ENCODE measurements at places on chromosomes 1 and 21.

DNA sequence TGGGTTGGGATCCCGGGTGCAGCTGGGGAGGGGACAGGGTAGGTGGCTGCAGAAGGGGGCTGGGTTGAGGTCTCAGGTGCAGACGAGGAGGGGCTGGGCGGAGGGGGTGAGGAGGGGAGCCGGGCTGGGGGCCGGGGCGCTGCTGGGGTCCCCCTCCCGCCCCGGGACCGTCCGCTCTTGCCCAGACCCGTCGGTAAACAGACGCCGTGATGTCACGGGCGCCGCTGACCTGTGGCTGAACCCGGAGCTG, 22.3 kb downstream of the DHRS3 start:
- DNase-seq, result no peak

DNA sequence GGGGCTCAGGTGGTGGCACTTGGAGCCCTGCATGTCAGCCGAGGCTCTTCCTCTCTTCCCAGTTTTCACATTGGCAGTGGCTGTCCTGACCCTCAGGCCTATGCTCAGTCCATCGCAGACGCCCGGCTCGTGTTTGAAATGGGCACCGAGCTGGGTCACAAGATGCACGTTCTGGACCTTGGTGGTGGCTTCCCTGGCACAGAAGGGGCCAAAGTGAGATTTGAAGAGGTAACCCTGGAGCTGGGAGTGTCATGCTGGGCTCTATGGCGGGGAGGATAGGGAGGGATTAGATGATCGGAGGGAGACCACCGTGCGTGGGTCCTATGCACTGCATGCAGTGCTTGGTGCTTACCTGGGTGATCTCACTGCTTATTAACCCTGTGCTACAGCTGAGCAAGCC, 13.5 kb downstream of the AZIN2 start:
- no peak for DNase-seq

DNA sequence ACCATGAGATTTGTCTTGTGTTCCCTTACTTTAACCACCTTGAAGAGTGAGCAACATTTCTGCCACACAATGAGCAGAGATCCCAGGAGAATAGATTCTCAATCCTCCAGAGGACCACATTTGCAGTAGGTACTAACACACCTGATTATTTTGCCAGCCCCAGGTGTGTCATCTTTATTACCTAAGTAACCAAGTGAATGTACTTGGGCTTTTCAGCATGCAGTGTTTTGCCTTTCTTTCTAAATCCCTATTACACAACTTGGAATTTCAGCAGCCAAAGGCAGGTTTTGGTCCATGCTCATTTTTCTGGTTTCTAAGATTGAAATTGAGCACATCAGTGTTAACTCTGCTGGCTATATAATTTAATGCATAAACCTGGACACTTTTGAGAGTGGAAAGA, 43.2 kb upstream of the ST6GALNAC5 start:
- no peak for DNase-seq

- DNase-seq, result no peak
Observed at GRCh38 chr21:37276377-37276776, 9.2 kb upstream of the VPS26C start.

- no peak for DNase-seq
Observed at GRCh38 chr1:31744165-31744888, 19.8 kb downstream of the ADGRB2 start.

DNA sequence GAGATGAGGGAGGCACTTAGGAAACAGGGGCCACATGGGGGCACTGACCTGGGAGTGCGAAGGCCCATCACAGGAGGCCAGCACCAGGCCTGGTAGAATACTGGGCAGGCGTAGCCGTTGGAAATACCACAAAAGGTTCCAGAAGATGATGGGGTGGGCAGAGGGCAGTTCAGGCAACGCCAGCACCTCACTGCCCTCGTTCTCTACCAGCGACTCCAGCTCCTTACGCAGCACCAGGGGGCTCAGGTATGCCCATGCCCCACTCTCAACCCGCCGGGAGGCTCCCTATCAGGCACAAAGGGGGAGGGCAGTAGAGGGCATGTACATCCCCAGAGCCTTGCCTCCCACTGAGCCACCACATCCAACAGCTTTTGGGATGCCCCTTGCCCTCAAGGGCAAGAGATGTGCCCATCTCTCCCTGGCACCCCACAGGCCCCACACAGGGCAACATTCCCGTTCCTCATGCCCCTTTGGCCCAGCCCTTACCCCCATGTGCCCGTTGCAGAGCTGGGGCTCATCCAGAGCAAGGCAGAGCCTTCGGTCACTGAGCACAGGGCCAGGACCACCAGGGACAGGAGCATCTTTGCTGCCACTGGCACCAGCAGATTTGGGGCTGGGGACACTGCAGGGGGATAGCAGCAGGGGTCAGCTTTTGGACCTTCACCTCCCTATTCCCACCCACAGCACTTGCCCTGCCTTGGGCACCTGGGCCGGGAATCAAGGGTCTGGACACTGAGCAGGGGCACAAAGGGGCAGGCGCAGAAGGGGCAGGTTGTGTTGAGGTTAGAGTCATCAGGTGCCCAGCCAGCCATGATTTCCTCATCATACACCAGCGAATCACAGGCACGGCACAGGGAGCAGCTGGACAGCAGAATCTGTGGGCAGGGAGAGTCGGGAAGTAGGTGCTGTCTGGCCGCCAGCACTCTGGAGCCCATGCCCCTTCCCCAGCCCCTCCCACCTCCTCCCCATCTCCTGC, 9.7 kb upstream of the GATAD2B start:
- DNase-seq, result no peak

GRCh38 chr1:110770832-110771231, 96.1 kb upstream of the KCNA3 start:
- DNase-seq, result no peak

DNA sequence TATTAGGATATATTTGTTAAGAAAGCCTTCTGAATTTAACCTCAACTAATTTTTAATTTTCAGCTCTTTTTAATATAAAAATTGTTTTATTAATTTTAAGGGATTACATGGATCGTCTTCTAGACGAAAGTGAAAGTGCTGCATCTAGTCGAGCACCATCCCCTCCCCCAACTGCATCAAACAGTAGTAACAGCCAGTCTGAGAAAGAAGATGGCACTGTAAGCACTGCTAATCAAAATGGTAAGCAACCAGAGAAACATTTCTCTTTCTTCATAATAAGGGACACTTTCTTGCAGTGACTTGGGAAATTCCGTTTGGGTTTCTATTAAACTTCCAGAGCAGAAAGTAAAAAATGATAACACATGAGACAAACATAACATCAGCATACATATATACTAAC, 56.9 kb downstream of the MIER1 start:
- DNase-seq, result no peak

GRCh38 chr1:42833981-42834380, 12.4 kb upstream of the ZNF691 start:
- no peak for DNase-seq

- no peak for DNase-seq
Observed at GRCh38 chr1:246343251-246343650, 163.8 kb downstream of the SMYD3 start.

DNA sequence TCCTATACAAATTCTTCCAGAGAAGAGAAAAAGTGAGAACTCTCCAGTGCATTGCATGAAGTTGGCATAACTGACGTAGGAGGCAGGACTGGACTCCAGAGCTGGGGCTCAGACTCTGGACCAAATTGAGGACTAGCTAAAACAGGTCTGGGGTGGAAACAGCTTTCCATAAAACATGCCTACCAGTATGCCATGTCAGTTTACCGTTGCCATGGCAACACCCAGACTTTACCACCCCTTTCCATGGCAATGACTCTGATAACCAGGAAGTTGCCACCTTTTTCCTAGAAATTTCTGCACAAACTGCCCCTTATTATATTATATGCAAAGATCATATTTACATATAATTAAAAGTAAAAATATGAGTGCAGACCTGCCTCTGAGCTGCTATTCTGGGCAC, 8.9 kb upstream of the ZBTB8B start:
- DNase-seq, result no peak

DNA sequence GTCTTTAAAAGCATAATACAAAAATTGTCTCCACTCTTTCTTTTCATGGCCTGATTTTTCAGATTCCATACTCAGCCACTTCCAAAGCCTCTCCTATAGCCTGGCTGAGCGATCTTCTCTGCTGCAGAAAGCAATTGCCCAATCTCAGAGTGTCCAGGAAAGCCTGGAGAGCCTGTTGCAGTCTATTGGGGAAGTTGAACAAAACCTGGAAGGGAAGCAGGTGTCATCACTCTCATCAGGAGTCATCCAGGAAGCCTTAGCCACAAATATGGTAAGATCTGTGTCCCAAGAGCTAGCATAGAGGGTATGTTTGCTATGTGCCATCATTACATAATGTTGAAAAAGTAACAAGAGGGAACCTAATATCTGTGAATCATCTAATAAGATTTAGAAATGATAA, 130.7 kb upstream of the BMP8A start:
- no peak for DNase-seq

DNA sequence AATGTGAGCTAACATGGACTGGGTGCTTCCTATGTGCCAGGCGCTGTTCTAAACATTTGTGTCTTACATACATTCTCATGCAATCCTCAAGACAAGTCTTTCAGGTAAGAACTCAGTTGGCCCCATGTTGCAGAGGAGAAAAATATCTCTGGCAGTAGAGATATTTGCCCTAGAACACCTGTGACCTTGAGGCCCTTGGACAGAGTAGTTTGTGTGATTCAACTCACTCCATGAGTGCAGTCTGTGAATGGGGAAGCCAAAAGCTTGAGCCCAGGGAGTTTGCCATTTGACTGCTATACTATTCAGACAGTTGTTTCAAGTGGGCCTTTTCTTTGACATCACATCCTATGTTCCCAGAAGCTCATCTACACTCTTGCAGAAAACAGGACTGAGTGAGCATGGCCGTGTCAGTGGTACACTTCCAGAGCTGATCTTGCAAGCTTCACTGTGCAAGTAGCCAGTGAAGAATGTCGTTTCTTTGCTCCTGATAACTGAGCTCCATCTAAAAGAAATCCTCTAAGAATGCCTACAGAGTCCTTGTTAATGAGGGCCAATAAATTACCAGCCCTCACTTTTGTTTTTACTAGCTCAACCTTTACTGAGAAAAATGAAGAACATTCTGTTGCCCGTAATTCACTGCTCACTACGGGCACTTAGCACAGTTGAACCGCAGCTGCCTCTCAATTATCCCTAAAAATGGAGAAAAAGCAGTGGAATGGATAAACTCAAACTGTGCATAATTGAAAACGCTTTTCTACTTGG, 98.7 kb upstream of the C8B start:
- DNase-seq, result no peak

Data from SW 1271 (cell line).